ENCODE measurements at places on chromosomes 6 and 20. TPM values are rescaled to one million over a fixed set of nuclear protein-coding genes. Genes with fewer than 3 reads are reported as not detected.

The TBC1D22B gene
- total RNA-seq: 6.5 TPM

The ZSCAN31 gene
- 9.2 TPM for total RNA-seq

The ADGB gene
- total RNA-seq: not detected

The DNAH8 gene
- under 0.01 TPM for total RNA-seq

The EDN3 gene
- total RNA-seq: not detected

The C6orf62 gene
- total RNA-seq: 87.9 TPM

The ANKRD66 gene
- total RNA-seq: not detected

The SYS1 gene
- total RNA-seq: 29.9 TPM

The TAAR6 gene
- not detected for total RNA-seq

The CTAGE9 gene
- total RNA-seq: not detected

The SLCO4A1 gene
- total RNA-seq: 0.56 TPM

The CST2 gene
- 6.9 TPM for total RNA-seq

The ZC2HC1B gene
- not detected for total RNA-seq

The USP49 gene
- 1.3 TPM for total RNA-seq

The CAGE1 gene
- total RNA-seq: under 0.01 TPM

The PRICKLE4 gene
- total RNA-seq: 0.19 TPM

The PKHD1 gene
- total RNA-seq: under 0.01 TPM

The HAO1 gene
- total RNA-seq: not detected

The SIRPD gene
- total RNA-seq: not detected

The THBS2 gene
- 629 TPM for total RNA-seq

The VWA7 gene
- total RNA-seq: not detected

The RXRB gene
- 23.8 TPM for total RNA-seq

The BANF2 gene
- total RNA-seq: not detected

The MDFI gene
- total RNA-seq: 1.3 TPM

The ADA gene
- 9.0 TPM for total RNA-seq

The LRRC73 gene
- total RNA-seq: 0.19 TPM

The MUC21 gene
- not detected for total RNA-seq

The DOK5 gene
- 35.9 TPM for total RNA-seq

The COL21A1 gene
- 0.38 TPM for total RNA-seq

The MPIG6B gene
- 0.28 TPM for total RNA-seq

The TRDN gene
- not detected for total RNA-seq

The ZMYND8 gene
- total RNA-seq: 11.3 TPM

The ULBP2 gene
- total RNA-seq: 12.5 TPM

The GPR63 gene
- 0.28 TPM for total RNA-seq

The RIPOR2 gene
- 1.1 TPM for total RNA-seq

The ZNF165 gene
- 0.38 TPM for total RNA-seq

The GINS1 gene
- total RNA-seq: 29.3 TPM

The HLA-B gene
- 116 TPM for total RNA-seq

The ZNF133 gene
- total RNA-seq: 19.2 TPM

The ZNF334 gene
- 2.5 TPM for total RNA-seq

The HUS1B gene
- total RNA-seq: 0.77 TPM

The SH3BGRL2 gene
- 2.1 TPM for total RNA-seq

The NKX2-4 gene
- not detected for total RNA-seq

The PACSIN1 gene
- not detected for total RNA-seq

The MYCT1 gene
- 22.2 TPM for total RNA-seq

The NT5DC1 gene
- total RNA-seq: 12.1 TPM

The DLL1 gene
- total RNA-seq: 0.38 TPM

The ROS1 gene
- under 0.01 TPM for total RNA-seq

The BPI gene
- not detected for total RNA-seq

All from regular cardiac myocyte (primary cell).